ENCODE measurements at places on chromosomes 7 and 10.
A peak's percentile ranks its signal among the peaks of the same experiment; 100 is the strongest.

GRCh38 chr10:5416981-5417380 lies 4.6 kb downstream of the NET1 start:
- DNase-seq: no peak

- DNase-seq: no peak
Measured at GRCh38 chr7:90645784-90646183, 49.7 kb downstream of the CDK14 start.

GRCh38 chr7:79352323-79352722 lies 101.1 kb downstream of the MAGI2 start:
- DNase-seq: no peak

GRCh38 chr7:20913853-20914252 lies 127.2 kb upstream of the SP8 start:
- DNase-seq: no peak

DNA sequence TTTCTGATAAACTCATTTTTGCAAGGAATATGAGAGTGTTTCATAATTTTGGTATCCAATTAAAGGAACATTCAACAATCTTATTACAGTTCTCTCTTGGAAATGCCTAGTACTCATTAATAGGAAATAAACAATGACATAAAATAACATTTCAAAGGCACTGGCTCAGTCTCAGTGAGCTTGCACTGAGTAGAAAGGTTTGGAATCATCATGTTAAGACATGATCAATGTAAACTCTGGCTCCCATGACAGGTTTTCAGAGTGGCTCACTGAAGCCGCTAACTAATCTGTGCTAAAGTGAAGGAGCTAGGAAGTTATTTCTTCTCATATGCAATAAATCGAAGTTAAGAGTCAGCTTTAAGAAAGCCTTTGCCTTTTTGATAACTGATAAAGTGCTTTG lies 203.3 kb upstream of the HGF start:
- no peak for DNase-seq

DNA sequence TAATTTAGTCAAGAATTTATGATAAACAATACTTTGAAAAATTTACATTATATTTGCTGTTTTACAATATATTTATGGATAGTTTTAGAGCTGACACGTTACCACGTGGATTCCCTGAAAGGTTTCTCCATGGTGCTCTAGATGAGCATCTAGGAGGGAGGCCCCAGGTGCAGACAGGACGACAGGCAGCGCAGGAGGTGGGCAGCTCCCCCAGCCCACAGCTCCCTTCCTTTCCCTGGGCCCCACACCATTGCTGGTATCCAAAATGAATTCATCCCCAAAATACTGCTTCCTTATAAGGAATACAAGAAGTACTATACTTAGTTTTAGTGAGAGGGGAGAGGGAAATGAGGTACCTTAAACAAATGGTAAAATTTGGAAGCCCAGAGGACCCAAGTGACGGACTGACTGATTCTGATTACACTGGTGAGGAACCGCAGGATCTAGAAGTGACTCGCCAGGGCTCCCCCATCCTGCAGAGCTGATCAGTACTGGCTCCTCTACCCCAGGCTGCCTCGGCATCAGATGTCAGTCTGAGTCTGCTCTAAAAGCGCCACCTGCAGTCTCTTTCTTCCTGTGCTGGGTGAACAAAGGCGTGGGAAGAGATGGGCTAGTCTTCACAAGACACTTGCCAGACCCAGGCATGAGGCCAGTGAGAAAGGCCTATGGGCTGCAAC lies 89.2 kb downstream of the DLG5 start:
- DNase-seq: peak; percentile 18

GRCh38 chr10:116665541-116666125 lies 44.9 kb downstream of the PNLIPRP2 start:
- DNase-seq: no peak

Data from activated CD4-positive, alpha-beta T cell treated with anti-CD3 and anti-CD28 coated beads, Interleukin-2, amount 50 U/mL, for 24 hours (primary cell).